ENCODE measurements at places on chromosomes 5 and 9. TPM values are rescaled to one million over a fixed set of nuclear protein-coding genes. Genes with fewer than 3 reads are reported as not detected.
A peak's percentile ranks its signal among the peaks of the same experiment; 100 is the strongest.

DNA sequence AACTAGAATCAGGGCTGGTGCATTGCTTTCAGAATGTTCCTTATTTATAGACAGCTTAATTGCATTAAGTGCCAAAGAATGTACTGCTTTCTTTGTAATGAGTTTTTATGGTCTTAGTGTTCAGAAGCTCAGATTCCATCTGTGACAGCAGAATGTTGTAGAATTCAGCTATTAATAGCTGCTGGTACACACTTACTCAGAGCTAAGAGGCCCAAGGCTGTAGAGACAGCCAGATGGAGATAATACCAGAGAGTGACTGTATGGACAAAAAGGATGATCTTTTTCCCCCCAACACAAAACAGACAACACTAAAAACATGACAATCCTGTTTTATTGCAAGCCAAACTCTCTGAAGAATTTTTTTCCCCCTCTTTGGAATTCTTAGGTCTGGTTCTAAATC is 50.2 kb downstream of the PPP2R2B start:
- no peak for DNase-seq

DNA sequence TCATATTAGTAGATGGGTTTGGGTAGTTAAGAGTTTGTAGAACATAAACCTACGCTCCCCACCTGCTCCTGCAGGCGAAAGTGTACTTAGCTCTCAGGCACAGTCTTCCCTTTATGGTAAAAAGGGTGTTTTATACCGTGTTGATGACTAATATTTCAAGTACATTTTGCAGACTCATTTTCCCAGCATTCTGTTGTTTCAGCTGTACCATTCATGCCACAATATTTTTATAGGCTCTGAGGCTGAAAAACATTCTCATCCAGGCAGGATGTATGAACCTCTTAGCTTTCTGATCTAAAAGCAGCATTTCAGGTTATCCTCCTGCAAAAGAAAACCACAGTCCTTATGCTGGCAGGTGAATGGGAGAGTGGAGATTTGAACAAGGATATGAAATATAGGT is 231.4 kb downstream of the NR2F1-AS1 start:
- DNase-seq: no peak

GRCh38 chr5:113236536-113237288 is 198.1 kb downstream of the TSSK1B start:
- no peak for DNase-seq

Gene GRIN3A
- 0.80 TPM for total RNA-seq

Gene NUDCD2
- 24.3 TPM for total RNA-seq

Gene GPR150
- 0.09 TPM for total RNA-seq

Gene IL13
- not detected for total RNA-seq

Gene PFN3
- total RNA-seq: not detected

DNA sequence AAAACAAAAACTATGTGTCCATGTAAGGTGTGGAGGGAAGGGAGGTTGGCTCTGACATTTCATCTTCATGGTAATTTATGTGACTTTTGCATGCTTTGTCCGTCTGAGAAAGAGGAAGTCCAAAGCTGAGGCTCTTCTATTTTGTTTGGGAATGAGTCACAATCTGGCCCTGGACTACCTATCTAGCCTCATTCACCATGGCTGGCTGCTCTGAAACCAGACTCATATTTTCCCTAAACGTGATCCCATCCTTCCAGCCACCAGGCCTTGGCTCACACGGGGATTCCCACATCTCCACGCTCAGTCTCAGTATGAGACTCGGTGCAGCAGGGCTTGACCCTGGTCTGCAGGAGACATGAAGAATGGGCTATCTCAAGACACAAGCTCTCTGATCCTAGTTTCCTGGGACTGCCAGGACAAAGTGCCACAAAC is 672.8 kb downstream of the ACTL7B start:
- peak; percentile 37 for DNase-seq

Gene NSMF
- total RNA-seq: 9.9 TPM

Gene ATP10B
- 0.27 TPM for total RNA-seq

GRCh38 chr9:37096628-37097027 is 23.7 kb upstream of the ZCCHC7 start:
- DNase-seq: no peak

DNA sequence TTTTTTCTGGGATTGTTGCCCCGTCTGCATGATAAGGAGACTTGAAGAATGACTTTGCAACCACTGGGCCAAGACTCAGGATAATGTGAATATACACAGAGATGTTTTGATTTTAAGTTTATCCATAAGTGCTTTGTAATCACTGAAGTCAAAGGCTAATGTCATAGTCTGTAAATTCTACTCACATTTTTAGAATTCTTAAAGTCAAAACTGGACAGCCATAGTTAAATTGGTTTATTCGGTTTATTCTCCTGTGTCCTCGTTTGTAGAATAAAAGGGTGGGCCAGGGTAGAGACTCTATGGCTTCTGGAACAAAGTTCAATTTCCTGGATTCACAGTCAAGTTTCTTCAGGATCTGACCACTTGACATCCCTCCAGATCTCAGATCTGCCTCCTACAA is 327.7 kb upstream of the TNC start:
- no peak for DNase-seq

DNA sequence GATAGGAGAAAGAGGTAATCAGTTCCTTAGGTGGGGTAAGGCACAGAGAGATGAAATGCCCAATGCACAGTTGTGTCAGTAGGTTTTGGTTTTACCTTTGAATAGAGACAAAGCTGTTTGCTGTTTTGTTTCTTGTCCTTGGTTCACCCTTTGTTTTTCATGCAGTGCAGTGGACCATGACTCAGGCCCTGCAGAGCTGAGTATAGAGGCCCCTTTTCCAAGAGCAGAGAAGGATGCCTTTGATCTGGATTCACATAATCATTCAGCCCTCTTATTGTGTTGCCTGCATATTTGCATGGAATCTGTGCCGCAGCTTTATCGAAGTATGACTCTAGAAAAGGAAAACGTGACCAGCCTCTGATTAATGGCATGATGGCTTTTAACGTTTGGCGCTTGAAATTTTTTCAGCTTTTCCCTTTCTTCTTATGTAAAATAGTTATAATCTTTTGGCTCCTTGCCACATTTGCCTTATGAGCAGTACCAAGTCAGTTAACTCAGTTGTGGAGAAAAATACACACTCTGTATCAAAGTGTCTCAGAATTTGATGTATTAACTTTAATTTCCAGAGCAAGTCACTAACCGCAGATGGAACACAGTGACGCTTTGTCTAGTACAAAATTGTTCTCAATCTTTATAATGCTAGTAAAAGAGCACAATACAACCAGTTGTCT is 197.6 kb downstream of the KDM4C start:
- no peak for DNase-seq

GRCh38 chr5:86542532-86542931 is 75.2 kb upstream of the COX7C start:
- DNase-seq: no peak

GRCh38 chr9:133171161-133171961 is 7.6 kb upstream of the GBGT1 start:
- DNase-seq: no peak

Measured in muscle of leg (tissue), 16 donors.